ENCODE measurements at places on chromosomes 6 and 20.

DNA sequence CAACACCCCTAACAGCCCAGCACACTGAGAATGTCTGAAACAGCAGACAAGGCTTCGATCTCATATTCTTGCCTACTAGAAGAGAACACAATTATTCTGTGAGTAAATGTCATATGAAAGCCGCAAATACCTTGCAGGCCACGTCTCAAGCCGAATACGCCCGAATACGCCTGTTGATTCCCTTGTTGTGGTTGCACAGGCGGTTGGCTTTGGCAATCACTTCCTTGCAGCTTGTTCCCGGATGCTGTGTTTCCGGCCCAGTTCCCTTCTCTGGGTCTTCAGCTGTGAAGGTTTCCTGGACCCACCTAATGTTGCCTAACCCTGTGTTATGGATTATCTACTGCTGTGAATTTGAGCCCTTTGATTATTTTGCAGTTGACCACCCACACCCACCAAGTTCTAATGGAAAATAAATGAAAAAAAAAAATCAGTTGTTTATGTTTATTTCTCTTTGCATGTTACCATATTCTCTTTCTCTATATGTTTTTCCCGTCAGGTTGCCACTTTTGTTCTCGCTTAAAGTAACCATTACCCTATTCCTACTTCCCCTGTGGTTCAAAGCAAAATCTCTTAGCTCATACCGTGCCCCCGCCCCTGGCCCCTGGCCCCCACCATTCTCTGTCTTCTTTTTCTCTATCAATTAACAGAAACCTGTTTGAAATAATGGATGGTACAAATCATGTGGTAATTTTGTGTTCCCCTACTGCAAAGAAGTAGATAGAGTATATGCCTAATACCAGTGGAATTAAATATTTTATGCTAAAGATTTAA, 172.4 kb downstream of the ADGB start:
- DNase-seq: no peak

DNA sequence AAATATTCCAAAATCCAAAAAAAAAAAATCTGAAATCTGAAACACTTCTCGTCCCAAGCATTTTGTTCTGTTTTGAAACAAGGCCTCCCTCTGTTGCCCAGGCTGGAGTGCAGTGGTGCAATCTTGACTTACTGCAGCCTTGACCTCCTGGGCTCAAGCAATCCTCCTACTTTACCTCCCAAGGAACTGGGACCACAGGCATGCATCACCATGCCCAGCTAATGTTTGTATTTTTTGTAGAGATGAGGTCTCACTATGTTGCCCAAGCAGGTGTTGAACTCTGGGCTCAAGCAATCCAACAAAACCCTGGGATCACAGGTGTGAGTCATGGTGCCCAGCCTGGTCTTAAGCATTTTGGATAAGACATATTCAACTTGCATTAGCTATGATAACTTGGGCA, 13.6 kb downstream of the SESN1 start:
- no peak for DNase-seq

GRCh38 chr6:43798688-43799444, 28.9 kb downstream of the VEGFA start:
- no peak for DNase-seq

GRCh38 chr6:45988635-45989034, 27.0 kb downstream of the CLIC5 start:
- no peak for DNase-seq

GRCh38 chr6:90502866-90503407, 83.9 kb downstream of the MAP3K7 start:
- DNase-seq: no peak

DNA sequence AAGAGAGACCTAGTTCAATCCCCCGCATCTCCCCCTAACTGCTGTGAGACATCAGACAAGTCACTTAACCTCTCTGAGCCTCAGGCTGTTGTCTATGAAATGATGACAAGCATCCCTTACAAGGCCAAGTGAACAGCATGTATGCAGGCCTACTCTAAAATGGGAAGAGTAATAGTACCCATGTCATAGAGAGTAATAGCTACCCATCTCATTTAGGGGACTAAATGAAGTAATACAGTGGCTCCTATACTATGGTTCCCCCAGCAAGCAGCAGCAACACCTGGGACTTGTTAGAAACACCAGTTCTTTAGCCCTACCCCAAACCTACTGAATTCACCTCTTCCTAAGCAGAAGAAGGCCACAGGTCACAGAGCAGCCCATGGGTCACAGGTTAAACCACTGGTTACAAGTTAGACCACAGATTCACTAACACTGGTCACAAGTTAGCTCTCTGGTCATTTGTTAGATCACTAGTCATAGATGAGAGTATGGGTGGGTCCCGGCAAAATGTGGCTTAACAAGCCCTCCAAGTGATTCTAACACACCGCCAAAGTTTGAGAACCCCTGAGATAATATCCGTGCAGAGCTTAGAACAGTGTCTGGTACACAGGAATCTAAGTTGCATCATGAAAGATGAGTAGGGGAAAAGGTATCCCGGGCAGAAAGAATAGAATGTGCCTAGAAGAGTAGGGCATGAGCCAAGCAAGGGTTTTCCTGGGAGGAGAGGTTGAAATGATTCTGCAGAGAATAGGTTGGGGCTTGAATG, 1.4 kb downstream of the DEFB124 start:
- no peak for DNase-seq

DNA sequence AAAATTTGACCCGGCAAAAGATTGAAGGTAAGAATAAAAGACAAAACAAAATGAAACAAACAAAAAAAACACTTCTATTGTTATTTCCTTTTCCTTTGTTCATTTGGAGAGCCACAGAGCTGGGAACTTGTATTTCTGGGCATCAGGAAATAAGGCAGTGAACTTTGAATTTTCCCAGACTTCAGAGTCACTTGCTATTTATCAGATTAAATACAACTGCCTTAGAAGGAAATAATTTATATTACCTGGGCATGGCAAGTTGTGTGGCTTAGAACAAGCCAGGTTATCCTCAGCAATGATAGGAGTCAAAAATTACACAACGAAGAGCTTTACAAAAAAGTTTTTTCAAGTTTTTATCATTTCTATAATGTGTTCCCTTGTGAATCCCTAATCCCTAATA, 20.2 kb upstream of the MRAP2 start:
- DNase-seq: no peak

- no peak for DNase-seq
Measured at GRCh38 chr6:112202639-112203341, 51.6 kb downstream of the LAMA4 start.

Data from amniotic stem cell (primary cell).